Activated naive CD8-positive, alpha-beta T cell treated with anti-CD3 and anti-CD28 coated beads, Interleukin-2, amount 50 U/mL, for 24 hours (primary cell): ENCODE measurements at places on chromosomes 7 and 10.

DNA sequence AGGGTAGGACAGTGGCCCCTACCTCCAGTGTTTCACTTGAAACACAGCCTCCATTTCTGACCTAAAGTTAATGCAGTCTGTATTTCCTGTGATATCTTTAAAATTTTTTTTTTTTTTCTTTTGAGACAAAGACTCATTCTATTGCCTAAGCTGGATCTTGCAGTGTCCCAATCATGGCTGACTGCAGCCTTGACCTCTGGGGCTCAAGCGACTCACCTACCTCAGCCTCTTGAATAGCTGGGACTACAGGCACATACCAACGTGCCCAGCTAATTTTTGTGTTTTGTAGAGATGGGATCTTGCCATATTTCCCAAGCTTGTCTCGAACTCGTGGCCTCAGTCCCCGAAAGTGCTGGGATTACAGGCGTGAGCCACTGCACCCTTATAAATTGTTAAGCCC is 16.7 kb upstream of the MGAM2 start:
- DNase-seq, result no peak

- no peak for DNase-seq
Observed at GRCh38 chr10:58746474-58747185, 234.0 kb downstream of the BICC1 start.

DNA sequence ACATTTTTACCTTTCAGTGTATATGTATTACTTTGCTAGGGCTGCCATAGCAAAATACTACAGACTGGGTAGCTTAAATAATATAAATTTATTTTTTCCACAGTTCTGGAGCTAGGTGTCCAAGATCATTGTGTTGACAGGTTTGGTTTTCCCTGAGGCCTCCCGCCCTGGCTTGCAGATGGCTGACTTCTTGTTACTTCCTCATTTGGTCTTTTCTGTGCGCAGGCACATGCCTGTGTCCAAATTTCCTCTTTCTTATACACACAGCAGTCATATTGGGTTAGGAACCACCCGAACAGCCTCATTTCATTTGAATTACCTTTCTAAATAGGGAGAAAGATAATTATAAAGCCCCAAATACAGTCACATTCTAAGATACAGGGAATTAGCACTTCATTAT is 521.6 kb upstream of the SORCS1 start:
- no peak for DNase-seq

GRCh38 chr10:120503689-120504088 is 46.7 kb downstream of the PLPP4 start:
- DNase-seq, result no peak

- no peak for DNase-seq
Observed at GRCh38 chr7:72781161-72781560, 46.8 kb downstream of the TYW1B start.

- DNase-seq, result no peak
Observed at GRCh38 chr10:47381427-47382379, 2.4 kb downstream of the ZNF488 start.

GRCh38 chr7:126524967-126525366 is 727.8 kb downstream of the GRM8 start:
- DNase-seq, result no peak

GRCh38 chr7:75849573-75849972 is 29.3 kb upstream of the RHBDD2 start:
- DNase-seq, result no peak

- no peak for DNase-seq
Observed at GRCh38 chr10:32731527-32731926, 226.5 kb downstream of the ITGB1 start.

GRCh38 chr7:140719721-140720120 is 23.2 kb downstream of the NDUFB2 start:
- no peak for DNase-seq

GRCh38 chr7:70040970-70041766 is 442.9 kb downstream of the AUTS2 start:
- no peak for DNase-seq

DNA sequence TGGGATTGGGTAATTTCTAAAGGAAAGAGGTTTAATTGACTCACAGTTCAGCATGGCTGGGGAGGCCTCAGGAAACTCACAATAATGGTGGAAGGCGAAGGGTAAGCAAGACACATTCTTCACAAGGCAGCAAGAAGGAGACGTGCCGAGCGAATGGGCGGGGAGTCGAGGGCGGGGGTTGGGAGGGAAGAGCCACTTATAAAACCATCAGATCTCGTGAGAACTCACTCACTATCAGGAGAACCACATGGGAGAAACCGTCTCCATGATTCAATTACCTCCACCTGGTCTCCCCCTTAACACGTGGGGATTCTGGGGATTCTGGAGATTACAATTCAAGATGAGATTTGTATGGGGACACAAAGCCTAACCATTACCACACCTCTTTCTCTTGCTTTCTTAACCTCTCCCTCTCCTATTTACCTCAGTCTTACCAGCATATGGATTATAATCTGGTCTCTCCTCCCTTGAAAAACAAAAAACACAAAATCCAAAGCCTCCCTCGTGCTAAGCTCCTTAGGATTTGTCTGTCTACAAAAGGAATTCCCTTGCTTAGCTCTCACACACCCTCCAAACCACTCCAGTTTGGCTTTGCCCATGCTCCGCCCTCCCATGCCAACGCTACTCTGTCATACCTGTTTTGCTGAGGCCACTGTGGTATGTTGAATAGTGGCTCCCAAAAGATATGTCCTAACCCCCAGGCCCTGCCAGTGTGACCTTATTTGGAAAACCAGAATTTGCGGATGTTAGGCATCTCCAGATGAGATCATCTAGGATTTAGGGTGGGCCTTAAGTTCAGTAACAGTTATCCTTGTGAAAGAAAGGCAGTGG is 19.6 kb upstream of the EFCAB10 start:
- no peak for DNase-seq

DNA sequence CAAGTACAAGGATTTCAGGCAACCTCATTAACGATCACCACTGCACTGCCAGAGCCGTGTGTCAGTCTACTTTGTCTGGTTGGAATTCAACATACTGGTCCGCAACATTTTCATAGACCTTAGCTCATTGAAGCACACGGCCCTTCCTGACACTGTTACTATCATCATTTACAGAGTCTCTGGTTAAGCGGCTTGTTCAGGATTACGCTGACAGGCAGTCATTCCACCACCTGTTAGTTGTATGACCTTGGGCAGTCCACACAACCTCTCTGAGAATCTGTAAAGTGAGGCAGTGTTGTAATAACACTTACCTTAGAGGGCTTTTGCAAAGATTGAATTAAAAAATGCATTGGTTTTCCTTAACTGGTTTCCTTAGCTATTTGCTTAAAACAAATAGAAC is 112.6 kb downstream of the AOAH start:
- DNase-seq, result no peak

GRCh38 chr10:36473122-36473521 is 652.3 kb upstream of the ANKRD30A start:
- no peak for DNase-seq

GRCh38 chr7:149610441-149611011 is 112.9 kb upstream of the ZNF746 start:
- no peak for DNase-seq

DNA sequence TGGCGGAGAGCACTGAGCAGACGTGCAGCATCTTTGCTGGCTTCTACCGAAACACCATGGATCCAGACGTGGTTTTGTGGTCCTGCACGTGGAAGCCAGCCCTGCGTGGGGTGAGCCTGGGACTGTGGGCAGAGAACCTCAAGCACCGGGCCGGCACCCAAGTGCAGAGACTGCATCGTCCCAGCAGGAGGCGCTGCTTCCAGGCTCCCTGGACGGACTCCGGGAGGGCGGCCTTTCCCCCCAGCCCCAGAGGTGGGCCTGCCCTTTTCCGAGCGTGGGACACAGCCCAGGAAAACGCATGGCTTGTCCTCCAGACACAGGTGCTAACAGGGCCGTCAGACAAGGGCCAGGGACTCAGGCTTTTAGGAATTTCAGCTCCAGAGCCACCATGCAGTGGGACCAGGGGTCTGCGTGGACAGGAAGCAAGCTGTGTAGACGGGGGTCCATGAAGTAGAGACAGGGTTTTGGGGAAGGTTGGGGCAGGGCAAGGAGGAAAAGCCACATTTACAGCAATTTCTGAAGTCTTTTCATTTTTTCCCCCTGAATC is 303.9 kb downstream of the WDR37 start:
- DNase-seq, result peak; percentile 5

- DNase-seq, result no peak
Observed at GRCh38 chr10:5964736-5965135, 12.6 kb downstream of the IL15RA start.

- no peak for DNase-seq
Observed at GRCh38 chr7:25014756-25015155, 34.8 kb upstream of the OSBPL3 start.

DNA sequence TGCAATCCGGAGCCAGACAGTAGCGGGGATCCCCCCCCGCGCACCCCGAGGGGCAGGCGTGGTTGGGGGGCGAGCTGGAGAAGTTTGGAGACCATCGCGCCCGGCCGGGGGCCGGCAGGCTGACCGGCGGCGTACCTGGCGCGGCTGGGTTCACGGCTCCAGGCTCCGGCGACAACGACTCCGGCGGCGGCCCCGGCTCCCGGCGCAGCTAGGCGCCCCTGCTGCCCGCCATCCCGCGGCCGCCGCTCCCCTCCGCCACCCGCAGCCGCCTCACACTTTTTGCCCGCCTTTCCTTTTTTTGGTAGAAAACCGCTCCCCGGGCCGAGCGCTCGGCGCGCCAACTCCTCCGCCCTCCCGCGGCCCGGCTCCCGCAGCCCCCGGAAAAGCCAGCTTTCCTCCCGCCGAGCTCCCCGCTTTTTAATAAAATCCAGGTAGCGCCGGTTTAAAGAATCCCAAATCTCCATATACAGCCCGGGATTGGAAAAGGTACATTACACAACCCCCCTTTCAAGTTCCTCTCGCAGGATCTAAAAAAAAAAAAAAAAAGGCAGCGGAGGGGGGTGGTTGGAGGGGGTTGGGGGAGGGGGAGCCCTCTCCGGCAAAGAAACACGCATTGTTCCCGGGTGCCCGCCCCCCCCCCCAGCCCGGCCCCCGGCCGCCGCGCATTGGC is at the start of gene TNRC18:
Gene TNRC18 (minus strand): TSS at position 529 of the 670 bp plus-strand sequence. CDS start 2,588 bp downstream, outside the sequence.
- DNase-seq, result no peak

- DNase-seq, result no peak
Observed at GRCh38 chr10:94219829-94220228, 142.9 kb downstream of the NOC3L start.
